NCI-H524 treated with DMSO at 0.1 percent for 48 hours (cell line): ENCODE measurements at places on chromosomes 12 and 14.

GRCh38 chr12:112807452-112807851 is 15.9 kb downstream of the RPH3A start:
- no peak for DNase-seq

- DNase-seq = no peak
Observed at GRCh38 chr14:61153914-61154545, 127.1 kb downstream of the TMEM30B start.

DNA sequence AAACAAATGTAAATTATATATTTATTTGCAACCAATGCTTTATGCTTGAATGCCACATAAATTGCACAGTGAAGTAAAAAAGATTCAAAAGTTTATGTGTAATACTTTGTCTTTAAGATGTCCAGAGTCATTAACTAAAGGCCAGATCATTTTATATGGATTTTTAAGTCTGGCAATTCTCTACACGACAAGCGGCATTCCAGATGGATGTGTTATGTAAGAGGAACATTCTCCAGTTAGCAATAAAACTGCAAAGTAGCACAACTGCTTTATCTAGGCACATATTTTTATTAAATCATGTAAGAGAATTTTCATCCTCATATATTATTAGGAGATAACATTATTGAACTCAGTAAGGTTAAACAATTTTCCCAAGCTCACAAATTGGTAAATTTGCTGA is 1717.7 kb upstream of the SEL1L start:
- DNase-seq = no peak

DNA sequence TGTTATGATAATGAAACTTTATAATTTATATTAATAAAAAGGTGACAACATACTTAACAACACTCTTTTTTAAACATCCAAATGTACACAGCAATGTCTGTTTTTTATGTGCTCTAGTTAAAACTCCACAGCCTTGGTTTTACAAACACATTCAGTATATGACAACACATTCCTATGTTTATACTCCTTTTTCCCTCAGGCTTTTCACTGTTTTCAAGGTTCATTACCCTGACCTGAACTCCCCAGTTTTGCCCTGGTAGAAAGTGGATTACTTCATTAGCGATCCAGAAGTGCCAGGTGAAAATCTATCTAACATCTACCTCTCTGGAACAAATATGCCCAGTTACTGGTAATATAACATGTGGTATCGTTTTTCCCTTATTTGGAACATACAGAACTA is 340.2 kb upstream of the DDHD1 start:
- DNase-seq = no peak

- no peak for DNase-seq
Observed at GRCh38 chr12:46402451-46402850, 29.9 kb upstream of the SLC38A2 start.

DNA sequence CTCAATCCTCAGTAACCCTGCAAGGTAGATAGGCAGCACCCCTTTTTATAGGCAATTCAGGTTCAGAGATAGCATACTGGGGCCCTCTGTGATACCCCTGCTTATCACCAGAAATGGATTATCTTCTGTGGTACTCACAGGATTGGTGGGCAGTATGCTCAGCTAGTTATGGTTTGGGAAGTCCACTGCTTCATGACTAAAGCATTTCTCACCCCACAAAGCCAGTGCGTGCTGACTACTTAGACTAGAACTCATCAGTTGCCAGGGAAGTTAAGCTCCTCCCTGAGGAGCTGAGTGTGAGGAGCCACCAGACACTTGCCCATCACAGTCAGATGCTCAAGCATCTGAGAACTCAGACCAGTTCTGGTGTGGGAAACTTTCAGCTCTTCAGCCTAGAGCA is 76.3 kb downstream of the SCAF11 start:
- no peak for DNase-seq

GRCh38 chr12:42130672-42131402 is 13.8 kb downstream of the GXYLT1 start:
- DNase-seq = no peak

DNA sequence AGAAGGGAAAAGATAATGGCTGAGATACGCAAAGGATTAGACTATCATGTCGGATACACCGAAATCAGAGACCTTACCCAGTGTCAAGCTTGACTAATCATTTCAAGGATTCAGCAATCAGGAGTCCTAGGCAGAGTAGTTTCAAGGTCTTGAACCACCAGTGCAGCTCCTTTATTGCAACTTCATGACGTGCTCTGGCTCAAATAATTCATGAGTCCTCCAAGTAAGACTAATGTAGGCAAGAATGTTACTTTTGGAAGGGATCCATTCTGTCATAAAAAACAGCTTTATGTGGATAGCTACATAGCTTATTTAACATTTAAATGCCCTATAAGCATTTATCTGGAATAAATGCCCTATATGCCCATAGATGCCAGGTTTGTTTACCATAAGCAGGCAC is 123.2 kb downstream of the LMO3 start:
- DNase-seq = no peak

GRCh38 chr12:3436461-3437065 is 54.4 kb upstream of the PRMT8 start:
- no peak for DNase-seq

DNA sequence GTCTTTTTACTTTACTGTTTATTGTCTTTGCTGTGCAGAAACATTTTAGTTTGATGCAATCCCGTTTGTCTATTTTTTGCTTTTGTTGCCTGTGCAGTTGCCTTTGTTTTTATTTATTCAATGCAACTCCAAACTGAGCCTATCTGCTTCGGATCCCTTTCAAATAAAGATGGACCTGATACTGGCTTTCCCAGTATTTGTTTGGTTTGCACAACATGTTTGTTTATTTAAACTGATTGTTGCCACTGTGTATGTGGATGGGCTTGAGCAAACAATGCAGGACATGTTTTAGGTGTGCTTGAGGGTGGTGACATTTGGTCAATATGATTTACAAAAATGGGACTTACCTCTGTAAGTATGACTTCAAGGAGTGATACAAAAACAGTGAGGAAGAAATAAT is 6.7 kb downstream of the TRHDE start:
- DNase-seq = no peak

GRCh38 chr12:67804168-67804567 is 155.6 kb downstream of the DYRK2 start:
- DNase-seq = no peak

GRCh38 chr14:31207287-31207754 is 272 bp downstream of the HECTD1 start:
- no peak for DNase-seq

- peak; percentile 41 for DNase-seq
Observed at GRCh38 chr14:92692822-92693226, 55.6 kb downstream of the LGMN start.

- no peak for DNase-seq
Observed at GRCh38 chr12:42605685-42606084, 16.1 kb upstream of the PRICKLE1 start.

DNA sequence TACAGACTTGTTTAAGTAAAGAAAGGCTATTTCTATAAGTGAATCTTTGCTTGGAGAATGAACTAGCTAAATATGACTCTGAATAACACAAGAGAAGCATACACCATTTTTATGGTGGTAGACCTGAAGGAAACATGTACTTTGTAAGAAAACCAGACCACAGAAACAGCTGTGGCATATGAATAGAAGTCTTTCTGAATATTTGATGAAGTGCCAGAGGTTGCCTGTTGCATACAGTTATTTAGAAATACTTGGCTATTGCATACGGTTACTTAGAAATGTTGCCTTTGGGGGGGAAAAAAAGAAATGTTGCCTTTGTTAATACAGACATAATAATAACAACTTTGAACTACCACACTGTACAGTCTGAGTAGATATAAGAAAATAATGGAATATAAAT is 16.8 kb upstream of the LEMD3 start:
- DNase-seq = no peak

- no peak for DNase-seq
Observed at GRCh38 chr12:30622509-30622908, 73.2 kb downstream of the IPO8 start.

DNA sequence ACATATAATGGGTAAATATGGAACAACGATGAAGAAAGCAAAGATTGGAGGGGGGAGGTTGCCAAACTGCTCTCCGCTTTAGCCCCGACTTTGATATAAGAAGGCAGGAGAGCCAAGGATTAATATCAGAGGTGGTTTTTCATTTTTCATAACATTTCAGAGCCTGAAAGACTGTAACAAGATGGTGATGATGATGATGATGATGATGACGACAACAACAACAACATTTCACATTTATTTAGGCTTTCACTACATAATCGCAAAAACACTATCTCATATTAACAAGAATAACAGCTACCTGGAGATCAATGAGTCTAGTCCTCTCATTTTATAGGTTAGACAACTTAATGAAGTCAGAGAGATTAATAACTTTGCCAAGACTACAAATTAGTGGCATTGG is 86.1 kb downstream of the ANKS1B start:
- DNase-seq = no peak

GRCh38 chr12:110821917-110822316 is 24.9 kb upstream of the CCDC63 start:
- DNase-seq = no peak

GRCh38 chr14:45364565-45365156 is 111.7 kb upstream of the MIS18BP1 start:
- DNase-seq = no peak

GRCh38 chr12:80937391-80938238 is at the start of gene LIN7A:
TSS of gene LIN7A (minus strand) at chr12:80937934. CDS start at chr12:80937722, 212 bp downstream.
- peak; percentile 43 for DNase-seq

GRCh38 chr12:92363295-92364146 is 217.9 kb upstream of the BTG1 start:
- DNase-seq = peak; percentile 58

DNA sequence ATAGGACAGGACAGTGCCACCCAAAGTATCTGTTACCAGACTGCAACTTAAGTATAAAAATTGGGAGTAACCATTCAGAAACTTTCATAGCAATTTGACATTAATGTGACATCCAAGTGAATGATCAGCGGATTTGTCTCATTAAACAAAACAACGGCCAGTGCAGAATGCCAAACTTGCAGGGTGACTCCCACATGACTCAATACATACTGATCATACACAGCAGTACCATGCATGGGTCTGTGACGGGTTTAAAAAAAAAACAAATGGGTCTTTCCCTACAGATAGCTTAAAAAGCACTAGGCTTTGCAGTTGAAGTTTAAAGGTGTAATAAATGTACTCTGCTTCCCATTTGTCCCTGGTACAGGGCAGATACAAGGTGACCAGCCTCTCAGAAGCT is 116.6 kb downstream of the SLC35F4 start:
- DNase-seq = no peak
